Natural killer cell (primary cell): ENCODE measurements at places on chromosomes 2 and 18. TPM values are rescaled to one million over a fixed set of nuclear protein-coding genes. Genes with fewer than 3 reads are reported as not detected.

MAPK4 gene
- total RNA-seq = not detected

LYPD6B gene
- total RNA-seq = not detected

ABCA12 gene
- total RNA-seq = not detected

NOP58 gene
- total RNA-seq = 124 TPM

LAMA1 gene
- not detected for total RNA-seq

CPLX4 gene
- not detected for total RNA-seq

TMEM37 gene
- total RNA-seq = not detected

CAPN13 gene
- total RNA-seq = not detected

UGT1A3 gene
- not detected for total RNA-seq

TNFAIP6 gene
- not detected for total RNA-seq

CAVIN2 gene
- total RNA-seq = 23.7 TPM

RGPD4 gene
- total RNA-seq = not detected

GNLY gene
- total RNA-seq = 6,542 TPM

GREB1L gene
- total RNA-seq = not detected

ZNF892 gene
- total RNA-seq = 4.6 TPM

RAB27B gene
- 25.7 TPM for total RNA-seq

RFTN2 gene
- not detected for total RNA-seq

WDCP gene
- 11.8 TPM for total RNA-seq

IL37 gene
- not detected for total RNA-seq

IL1RL2 gene
- not detected for total RNA-seq

SERPINB4 gene
- total RNA-seq = not detected

SPOPL gene
- total RNA-seq = 33.8 TPM

M1AP gene
- total RNA-seq = not detected

MAP3K20 gene
- total RNA-seq = 3.0 TPM

BZW1 gene
- 393 TPM for total RNA-seq

DTNB gene
- 20.8 TPM for total RNA-seq

CTLA4 gene
- 2.3 TPM for total RNA-seq

RGPD3 gene
- total RNA-seq = 0.73 TPM

PIAS2 gene
- 48.9 TPM for total RNA-seq
